ENCODE measurements at places on chromosomes 12 and 14. TPM values are rescaled to one million over a fixed set of nuclear protein-coding genes. Genes with fewer than 3 reads are reported as not detected.

EXOC3L4 gene
- total RNA-seq, result not detected

BCL11B gene
- 82.0 TPM for total RNA-seq

DNA sequence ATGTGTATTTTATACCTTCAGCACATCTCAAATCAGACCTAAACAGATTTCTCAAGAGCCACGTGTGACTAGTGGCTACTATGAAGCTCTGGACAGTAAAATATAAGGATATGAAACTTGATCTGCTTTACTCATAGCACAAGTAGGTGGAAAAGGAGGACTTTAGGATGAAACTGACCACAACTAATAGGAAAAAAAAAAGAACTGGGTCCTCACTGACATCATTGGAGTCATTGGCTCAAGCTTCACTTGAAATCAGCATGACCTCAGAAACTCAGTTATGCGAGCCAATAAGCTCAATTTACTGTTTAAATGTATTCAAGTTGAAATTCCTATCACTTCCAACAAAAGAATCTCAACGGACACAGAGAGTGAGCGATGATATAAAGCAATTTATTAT is 34.1 kb upstream of the CIT start:
- H3K4me3 ChIP-seq, result no peak overlapping the region
- H3K36me3 ChIP-seq, result no peaks in the 10 kb centered on the region
- H3K27ac ChIP-seq, result no peak overlapping the region
- no peak for DNase-seq
- H3K4me1 ChIP-seq, result no peaks in the 10 kb centered on the region

- DNase-seq, result no peak
- peaks cover 4% of the 10 kb centered on the region for H3K36me3 ChIP-seq
- peaks cover 37% of the 10 kb centered on the region for H3K4me1 ChIP-seq
- H3K27me3 ChIP-seq, result no peaks in the 10 kb centered on the region
- no peak overlapping the region for H3K4me3 ChIP-seq
These were observed 6.3 kb upstream of the RPAP3 start for GRCh38 chr12:47712171-47712570.

TSPAN8 gene
- not detected for total RNA-seq

CNTN1 gene
- total RNA-seq, result not detected

Measured in activated CD4-positive, alpha-beta memory T cell treated with anti-CD3 and anti-CD28 coated beads, Interleukin-2, amount 10 ng/mL, durations not matched to agents 7 days and 5 days (primary cell).